ENCODE measurements at places on chromosomes 6 and 20.

- DNase-seq = no peak
Observed at GRCh38 chr20:53208110-53208832, 236.1 kb downstream of the TSHZ2 start.

DNA sequence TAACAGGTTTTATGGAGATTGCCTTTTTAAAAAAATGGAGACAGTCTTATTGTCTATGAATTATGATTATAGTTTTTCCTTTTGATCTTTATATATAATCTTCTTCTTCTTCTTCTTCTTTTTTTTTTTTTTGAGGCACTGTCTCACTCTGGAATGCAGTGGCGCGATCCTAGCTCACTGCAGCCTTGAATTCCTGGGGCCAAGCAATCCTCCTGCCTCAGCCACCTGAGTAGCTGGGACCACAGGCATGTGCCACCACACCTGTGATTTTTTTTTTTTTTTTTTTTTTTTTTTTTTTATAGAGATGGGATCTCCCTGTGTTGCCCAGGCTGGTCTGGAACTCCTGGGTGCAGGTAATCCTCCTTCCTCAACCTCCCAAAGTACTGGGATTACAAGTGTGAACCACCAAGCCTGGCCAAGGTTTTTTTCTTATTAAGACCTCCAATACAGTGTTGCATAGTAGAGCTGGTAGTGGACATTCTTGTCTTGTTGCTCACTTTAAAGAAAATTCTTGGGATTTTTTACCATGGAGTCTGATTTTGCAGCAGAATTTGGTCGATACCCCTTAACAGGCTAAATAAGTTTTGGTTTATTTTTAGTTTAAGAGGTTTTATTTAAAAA, 46.5 kb downstream of the STK4 start:
- DNase-seq = peak; percentile 51

DNA sequence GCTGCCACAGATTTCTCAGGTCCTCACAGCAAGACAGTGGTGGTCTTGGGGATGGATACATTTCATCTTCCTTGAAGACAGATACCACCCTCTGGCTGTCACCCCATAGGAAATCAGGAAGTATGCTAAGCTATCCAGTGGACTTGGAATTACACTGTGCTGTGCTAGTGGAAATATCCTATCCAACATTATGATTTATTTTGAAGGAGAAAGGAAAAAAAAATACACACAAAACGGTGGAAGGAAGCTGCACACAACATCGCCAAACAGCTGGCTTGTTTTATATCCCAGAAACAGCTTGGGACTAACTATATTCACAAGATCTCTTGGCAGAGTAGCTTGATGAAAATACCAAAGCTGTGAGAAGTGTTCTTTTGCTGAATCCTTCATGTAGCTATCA, 257.6 kb downstream of the LAMA2 start:
- peak; percentile 40 for DNase-seq

- no peak for DNase-seq
Observed at GRCh38 chr6:109892451-109893435, 85.4 kb upstream of the GPR6 start.

GRCh38 chr6:62146954-62147853, 138.8 kb downstream of the KHDRBS2 start:
- no peak for DNase-seq

DNA sequence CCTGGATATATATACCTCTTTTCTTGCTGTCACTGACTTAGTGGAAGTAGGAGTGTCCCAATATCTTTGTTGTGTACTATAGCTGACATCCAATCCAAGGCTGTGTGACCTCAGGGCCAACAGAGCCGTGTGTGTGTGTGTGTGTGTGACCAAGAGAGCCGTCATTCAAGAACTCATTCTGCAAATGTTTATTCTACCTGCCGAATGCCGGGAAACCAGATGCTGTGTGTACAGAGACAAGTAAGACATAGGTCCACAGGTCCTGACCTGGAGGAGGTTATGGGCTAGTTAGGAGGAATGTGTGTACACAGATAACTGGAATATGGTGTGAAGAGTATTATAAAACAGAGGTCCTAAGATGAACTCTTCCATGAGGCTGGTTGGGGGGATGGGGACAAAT, 190.0 kb downstream of the DHX35 start:
- no peak for DNase-seq

GRCh38 chr6:39188571-39188970, 40.7 kb downstream of the KCNK5 start:
- DNase-seq = no peak

Data from astrocyte of the spinal cord (primary cell).